Hematopoietic multipotent progenitor cell (in vitro differentiated cells): ENCODE measurements at places on chromosomes 1 and 21. TPM values are rescaled to one million over a fixed set of nuclear protein-coding genes. Genes with fewer than 3 reads are reported as not detected.

DNA sequence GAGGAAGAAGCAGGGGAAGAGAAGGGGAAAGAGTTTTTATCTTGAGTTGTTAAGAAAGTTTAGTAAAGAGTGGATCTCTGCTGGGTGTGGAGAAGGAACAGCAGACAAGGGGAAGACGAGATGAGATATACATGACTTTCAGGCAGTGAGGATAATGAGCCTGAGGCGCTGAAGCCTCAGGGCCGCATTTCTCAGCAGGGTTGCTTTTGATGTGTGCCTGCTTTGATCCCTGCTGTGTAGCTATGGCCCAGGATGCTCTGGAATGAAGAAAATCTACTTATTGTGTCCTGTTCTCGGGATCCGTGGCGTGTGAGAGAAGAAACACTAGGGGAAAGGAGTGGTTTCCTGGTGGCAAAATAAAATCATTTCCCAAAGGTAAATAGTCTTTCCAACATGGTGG is 15.1 kb upstream of the RPE65 start:
- no peak for DNase-seq

GRCh38 chr1:204087893-204088528 is 15.1 kb downstream of the SOX13 start:
- no peak for DNase-seq

The FYB2 gene
- total RNA-seq: not detected

The AMY1C gene
- total RNA-seq: not detected

The CCDC24 gene
- 4.6 TPM for total RNA-seq
